ENCODE measurements at places on chromosomes 5 and 9.

DNA sequence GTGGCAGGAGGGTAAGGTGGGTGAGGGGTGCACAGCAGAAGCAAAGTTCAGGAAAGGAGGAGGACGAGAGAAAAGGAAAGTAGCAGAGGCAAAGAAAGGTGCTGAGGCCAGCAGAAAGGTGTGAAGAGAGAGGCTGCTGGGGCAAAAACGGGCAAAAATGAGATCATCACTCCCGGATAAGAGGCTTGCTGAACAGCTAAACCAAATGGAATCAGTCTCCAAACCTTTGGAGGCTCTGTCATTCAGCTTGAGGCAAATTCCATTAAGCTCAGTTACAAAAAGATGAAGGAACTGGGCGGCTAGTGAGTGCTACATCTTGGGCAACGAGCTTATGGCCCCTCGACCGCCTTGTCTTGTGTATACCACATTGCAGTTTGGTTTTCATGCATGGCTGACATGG is 136.4 kb downstream of the FSTL4 start:
- no peak for DNase-seq

DNA sequence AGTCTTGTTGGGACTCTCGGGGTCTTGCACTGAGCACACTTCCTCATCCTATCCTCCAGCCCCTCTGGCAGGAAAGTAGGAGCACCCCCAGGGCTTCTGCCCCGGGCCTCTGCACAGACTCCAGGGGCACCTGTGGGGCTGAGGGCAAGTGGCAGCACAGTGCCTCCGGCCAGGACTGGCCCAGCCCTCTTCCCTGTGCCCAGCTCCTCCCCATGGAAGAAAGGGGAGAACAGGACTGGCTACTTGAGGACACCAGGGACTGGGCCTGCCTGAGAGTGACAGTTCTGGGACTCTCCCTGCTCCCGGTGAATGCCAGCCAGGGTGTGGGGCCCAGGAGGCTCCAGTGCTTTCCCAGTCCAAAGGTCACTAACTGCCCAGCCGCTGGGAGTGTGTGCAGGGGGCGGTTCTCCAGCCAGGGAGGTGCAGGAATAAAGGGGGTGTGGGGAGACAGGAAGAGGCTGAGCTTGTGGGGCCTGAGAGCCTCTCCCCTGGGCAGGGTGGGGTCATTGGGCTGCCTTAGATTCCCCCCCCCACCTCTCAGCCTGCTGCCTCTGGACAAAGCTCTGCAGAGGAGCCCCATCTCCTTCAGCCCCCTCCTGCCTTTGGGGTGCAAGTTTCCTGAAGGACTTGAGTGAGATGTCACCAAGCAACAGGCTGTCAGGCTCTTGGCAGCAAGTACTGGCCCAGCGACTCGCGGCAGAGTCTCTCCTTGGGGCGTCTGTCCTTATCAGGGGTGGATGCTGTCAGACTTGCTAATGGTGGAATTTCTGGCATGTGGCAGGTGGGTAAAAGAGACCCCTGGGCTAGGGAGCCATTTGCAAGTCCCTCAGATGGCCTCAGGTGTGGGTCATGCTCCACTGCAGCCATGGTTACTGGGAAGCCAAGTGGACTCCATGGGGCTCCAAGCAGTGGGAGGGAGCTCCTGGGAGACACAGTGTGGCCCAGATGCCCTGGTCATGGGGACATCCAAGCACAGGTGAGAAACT is 19.1 kb upstream of the JADE2 start:
- no peak for DNase-seq

- no peak for DNase-seq
Measured at GRCh38 chr9:130995086-130996011, 13.6 kb upstream of the LAMC3 start.

DNA sequence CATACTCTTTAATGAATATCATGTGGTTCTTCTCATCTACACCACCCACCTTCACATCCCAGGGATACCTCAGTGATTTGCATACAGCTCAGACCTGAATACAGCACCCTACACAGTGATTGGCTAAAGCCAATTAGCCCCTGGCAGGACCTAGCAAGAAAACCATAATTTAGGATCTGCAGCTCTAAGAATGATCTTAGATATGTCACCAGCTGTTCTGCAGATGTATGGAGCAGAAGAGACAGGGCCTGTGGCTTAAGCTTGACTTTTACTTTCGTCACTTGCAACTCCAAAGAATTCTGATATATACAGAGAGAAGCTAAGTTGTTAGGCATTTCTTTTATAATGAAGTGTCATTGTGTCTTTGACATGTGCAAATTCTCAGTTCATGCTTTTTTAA is 483.2 kb upstream of the C9orf72 start:
- no peak for DNase-seq

DNA sequence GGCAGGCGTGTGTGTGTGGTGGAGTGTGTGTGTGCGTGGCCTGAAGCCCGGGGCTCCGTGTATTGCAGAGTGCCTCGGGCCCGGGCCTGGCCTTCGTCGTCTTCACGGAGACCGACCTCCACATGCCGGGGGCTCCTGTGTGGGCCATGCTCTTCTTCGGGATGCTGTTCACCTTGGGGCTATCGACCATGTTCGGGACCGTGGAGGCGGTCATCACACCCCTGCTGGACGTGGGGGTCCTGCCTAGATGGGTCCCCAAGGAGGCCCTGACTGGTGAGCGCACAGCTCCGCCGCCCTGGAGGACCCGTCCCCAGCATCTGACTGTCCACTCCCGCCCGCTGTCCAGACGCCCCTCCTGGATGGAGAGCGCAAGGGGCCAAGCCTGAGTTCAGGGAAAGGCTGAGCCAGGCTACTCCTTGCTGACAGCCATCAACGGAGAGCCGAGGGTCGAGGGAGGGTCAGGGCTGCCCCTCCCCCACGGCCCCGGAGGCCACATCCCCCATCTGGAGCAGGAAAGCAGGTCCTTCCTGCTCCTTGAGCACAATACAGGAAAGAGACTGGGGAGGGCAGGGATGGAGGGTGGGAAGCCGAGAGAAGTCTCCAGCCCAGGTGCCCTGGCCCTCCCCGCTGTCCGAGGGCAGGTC is 18.4 kb downstream of the SLC6A18 start:
- no peak for DNase-seq
